ENCODE measurements at places on chromosomes 3 and 15.

DNA sequence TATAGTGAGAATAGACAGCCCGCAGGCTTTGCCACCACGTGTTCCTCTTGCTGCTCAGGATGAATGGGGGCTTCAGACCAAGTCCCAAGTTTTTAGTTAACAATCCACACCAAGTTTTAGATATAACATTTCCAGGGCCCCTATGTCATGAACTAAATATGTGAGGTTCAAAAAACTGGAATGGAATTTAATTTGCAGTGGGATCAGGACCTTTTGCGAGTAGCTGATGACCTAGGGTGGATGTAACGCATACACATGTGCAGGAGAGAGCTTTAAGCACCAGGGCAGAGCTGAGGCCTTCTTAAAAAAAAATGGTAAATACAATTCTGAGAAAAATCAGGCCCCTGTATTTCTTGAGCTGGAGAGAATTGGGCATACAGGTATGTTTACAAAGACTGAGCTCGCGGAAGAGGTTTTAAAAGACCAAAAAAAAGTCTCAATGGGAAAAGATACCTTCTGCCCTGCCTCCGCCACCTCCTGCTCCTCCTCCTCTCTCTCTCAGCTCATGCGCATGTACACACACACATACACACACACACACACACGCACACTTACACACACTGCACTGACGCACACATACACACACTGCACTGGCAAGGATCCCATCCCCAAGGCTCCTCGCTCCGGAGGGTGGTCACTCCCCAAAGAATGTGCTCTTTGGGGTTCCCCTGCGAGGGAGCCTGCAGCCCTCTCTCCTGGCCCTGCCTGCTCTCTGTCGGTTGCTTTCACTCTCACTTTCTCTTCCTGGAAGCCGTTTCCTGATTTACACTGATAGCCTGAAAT is 48.2 kb upstream of the IGF1R start:
- DNase-seq = no peak

GRCh38 chr15:66707310-66708082 is 5.5 kb downstream of the SMAD6 start:
- no peak for DNase-seq

DNA sequence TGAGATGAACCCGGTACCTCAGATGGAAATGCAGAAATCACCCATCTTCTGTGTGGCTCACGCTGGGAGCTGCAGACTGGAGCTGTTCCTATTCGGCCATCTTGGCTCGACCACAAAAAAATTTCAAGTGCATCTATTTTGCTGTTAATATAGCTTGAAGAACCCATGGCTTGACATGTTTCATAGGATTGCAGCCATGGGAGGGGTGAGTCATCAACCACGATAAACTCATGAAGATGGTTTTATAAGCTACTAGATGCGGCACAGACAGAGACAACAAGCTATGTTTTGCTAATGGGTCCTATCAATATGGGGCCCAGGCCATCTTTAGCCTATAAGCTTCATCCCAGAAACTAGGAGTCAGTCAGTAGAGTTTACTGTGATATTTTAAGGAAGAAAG is 100.4 kb upstream of the PHLDB2 start:
- no peak for DNase-seq

GRCh38 chr15:40941528-40942336 is 11.5 kb upstream of the CHAC1 start:
- DNase-seq = peak; percentile 89

GRCh38 chr3:141253811-141254210 is 22.2 kb downstream of the PXYLP1 start:
- no peak for DNase-seq

- no peak for DNase-seq
These were observed 50.5 kb downstream of the CHST2 start for GRCh38 chr3:143170074-143170473.

Measured in LoVo (cell line).